ENCODE measurements at places on chromosomes 12 and 14.
A peak's percentile ranks its signal among the peaks of the same experiment; 100 is the strongest.

- no peak for DNase-seq
Measured at GRCh38 chr14:38065106-38065762, 142.5 kb upstream of the SSTR1 start.

GRCh38 chr12:39764944-39765560, 145.4 kb upstream of the ABCD2 start:
- DNase-seq: no peak

DNA sequence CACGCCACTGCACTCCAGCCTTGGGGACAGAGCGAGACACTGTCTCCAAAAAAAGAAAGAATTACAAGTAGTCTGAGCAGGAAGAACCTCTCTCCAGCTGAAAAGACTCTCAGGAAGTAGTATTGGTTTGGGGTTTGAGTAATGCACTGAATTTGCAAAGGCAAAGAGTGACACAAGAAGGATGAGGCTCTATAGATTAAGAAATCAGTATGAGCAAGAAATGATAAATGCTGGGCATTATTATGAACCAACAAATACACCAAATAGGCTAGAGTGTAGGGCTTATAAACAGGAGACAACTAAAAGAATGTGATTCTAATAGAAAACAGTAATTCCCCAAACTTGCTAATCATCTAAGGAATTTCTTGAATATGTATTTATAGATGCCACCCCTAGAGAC, 2.6 kb upstream of the SLC35E3 start:
- DNase-seq: no peak

- DNase-seq: no peak
Measured at GRCh38 chr14:22131749-22132476, 457.1 kb downstream of the DAD1 start.

- DNase-seq: no peak
Measured at GRCh38 chr14:33134975-33135374, 196.3 kb downstream of the NPAS3 start.

- no peak for DNase-seq
Measured at GRCh38 chr12:127169321-127170181, 1097.4 kb upstream of the TMEM132C start.

- no peak for DNase-seq
Measured at GRCh38 chr14:32494609-32495434, 165.7 kb downstream of the AKAP6 start.

- DNase-seq: no peak
Measured at GRCh38 chr12:19659501-19659900, 220.2 kb downstream of the AEBP2 start.

- no peak for DNase-seq
Measured at GRCh38 chr12:9646794-9647781, 22.4 kb upstream of the CLEC2D start.

GRCh38 chr12:2256915-2257314, 204.1 kb downstream of the CACNA1C start:
- DNase-seq: no peak

GRCh38 chr14:35366056-35366451, 38.5 kb downstream of the NFKBIA start:
- no peak for DNase-seq

DNA sequence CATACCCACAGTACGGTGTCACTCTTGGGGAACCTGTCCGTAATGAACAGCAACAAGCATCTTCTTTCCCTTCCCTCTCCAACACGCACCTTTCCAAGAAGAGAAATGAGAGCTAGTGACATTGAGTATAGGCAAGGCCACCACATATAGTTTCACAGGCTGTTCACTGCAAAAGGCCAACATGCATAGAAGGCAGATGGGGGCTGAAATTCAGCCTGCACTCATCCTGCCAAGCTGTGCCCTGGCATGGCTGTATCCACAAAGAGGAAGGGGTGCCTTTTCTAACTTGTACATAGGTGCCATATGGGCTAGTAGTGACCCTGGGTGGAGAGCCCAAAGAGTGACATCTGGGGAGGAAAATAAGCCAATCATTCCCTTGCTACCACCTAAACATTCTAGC, 169.6 kb downstream of the ZFP36L1 start:
- no peak for DNase-seq

GRCh38 chr12:53046655-53047220, 3.1 kb upstream of the TNS2 start:
- peak; percentile 90 for DNase-seq

DNA sequence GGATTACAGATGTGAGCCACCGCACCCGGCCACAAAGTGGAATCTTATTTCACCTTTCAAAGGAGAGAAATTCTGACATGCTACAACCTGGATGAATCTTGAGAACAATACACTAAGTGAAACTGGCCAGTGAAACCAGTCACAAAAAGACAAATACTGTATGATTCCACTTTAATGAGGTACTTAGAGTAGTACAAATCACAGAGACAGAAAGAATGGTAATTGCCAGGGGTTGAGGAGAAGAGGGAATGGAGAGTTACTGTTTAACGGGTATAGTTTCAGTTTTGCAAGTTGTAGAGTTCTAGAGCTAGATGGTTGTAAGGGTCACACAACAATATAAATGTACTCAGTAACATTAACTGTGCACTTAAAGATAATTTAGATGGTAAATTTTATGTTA, 33.4 kb downstream of the ADIPOR2 start:
- no peak for DNase-seq

DNA sequence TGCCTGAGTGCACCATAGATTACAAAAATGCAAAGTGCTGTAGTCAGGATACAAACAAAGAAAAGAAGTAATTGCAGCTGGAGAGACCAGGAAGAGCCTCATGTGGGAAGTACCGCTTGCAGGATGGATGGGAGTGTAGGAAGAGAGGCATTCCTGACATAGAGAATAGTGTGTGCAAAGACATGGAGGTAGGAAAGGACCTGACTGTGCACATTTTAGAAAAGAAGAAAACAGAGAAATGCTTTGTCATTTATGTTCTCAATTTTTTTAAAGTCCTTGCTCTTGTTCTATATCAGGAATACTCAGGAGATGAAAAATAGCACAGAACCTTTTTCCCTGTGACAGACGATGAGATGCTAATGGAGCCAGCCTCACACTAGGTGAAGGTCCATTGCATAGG, 358.7 kb upstream of the TMPO start:
- DNase-seq: no peak
